NCI-H82 (cell line): ENCODE measurements at places on chromosomes 6 and 20.

DNA sequence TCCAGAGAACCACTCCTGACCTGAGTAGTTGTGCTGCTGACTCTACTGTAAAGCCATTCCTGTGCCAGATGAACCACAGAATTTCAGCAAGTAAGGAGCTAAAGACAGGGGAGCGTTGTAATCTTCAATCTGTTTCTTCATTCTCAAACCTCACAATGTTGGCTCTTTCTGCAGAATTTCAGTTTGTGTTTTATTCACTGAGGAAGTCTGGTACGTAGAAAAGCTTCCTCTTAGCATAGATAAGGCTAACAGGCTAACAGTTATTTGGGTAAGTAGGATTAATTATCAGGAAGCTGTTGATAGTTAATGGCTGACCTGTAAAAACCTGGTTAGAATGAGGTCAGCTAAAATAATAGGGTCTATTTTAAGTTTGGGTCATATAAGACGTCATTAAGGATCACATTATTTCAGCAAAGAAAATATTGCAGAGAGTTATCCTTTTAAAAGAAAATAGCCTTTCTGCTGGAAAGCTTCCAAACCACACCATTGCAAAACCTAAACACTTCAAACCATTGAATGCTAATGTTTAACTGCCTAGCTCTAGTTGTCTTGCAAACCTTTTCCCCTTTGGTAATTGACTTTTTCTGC is 14.1 kb upstream of the TENT5A start:
- DNase-seq: peak; percentile 15

GRCh38 chr20:38256021-38256420 is 4.5 kb downstream of the KIAA1755 start:
- DNase-seq: no peak

GRCh38 chr6:98514796-98515195 is 319.6 kb upstream of the POU3F2 start:
- no peak for DNase-seq

GRCh38 chr6:44222486-44223318 is 693 bp upstream of the SLC29A1 start:
- no peak for DNase-seq

GRCh38 chr6:26401987-26402658 is at the start of gene BTN3A1:
TSS of gene BTN3A1 (plus strand) at chr6:26402275. CDS start at chr6:26405564, 3,289 bp downstream.
- peak; percentile 82 for DNase-seq

DNA sequence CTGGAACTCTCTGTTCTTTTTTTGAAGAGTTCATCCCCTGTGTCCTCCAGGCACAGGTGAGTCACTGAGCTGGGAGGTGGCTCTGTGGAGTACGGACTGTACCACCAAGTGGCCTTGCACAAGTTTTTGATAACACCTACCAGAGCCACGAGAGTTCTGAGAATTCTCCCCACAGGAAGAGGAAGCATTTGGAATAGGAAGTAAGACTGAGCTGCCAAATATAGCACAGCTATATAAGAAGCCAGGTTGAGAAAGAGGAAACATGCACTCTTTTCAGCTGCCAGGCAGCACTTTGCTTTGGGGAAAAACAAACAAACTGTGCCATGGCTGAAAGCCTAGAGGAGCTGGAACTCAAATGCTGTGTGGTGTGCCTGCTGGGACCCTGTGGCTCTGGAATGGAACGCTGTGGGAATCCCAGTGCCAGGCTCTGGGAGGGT is 70.8 kb upstream of the RIPOR2 start:
- no peak for DNase-seq

DNA sequence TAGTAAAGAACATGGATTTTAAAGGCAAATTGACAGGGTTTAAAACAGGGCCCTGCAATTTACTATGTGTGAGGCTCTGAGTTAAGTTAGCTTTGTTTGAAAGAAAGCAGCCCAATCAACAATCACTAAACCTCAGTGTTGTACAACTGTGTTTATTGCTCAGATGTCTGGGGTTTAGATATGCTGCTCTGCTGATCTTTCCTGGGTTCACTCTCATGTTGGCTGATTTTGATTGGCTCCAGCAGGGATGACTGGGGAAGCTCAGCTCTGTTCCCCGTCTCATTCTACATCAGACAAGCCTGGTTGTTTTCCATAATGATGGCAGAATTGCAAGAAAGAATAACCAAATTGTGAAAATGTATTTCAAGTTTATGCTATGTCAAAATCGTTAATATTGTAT is 10.9 kb downstream of the C6orf58 start:
- no peak for DNase-seq

DNA sequence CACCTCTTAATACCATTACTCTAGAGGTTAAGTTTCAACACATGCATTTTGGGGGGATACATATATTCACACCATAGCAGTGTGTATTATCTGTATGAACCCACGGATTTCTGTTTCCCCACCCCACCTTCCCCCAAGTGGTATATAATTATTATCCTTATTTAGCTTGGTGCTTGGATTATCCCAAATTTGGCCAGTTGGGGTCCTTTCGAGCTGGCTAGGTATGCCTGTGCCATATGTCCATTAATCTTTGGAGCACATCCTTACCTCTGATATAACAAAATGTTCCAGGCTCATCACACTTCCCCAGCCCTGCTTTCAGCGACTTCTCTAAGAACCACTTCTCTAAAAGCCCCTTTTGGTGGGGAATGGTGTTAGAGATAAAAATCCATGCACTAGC is 118.7 kb upstream of the MLIP start:
- DNase-seq: peak; percentile 47

DNA sequence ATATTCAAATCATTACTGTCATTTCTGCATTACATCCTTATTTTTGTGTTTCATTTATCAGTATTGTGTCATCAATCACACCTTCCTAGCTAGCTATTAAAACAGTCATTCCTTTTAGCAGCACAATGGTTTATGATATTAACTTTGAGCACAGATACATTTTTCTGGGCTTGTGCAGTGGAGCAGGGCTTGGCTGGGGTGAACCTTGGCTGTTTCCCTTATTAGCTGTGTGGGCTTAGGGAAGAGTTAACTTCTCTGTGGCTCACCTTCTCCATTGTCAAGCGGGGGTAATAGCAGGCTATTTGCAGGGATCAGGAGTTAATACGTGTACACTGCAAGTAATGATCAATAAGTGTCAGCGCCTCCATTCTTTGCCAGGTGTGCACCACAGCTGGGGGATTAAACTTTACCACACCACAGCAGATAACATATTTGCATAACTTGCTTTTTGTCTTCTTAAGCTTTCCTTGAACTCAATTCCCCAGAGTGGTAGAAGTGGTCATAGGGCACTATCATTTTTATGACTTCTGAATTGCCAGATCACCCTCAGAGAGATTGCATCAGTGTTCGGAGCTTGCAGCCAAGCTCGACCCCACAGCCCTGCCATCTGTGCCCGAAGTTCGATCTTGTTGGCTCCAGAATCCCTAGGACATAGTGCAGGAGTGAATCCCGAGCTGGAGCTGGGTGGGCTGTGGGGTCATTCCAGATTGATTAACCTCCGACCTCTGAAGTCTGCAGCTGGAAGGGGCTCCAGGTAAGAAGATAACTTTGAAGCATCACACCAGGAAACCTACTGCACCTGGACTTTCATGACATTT is 1.5 kb upstream of the PYGB start:
- peak; percentile 76 for DNase-seq

DNA sequence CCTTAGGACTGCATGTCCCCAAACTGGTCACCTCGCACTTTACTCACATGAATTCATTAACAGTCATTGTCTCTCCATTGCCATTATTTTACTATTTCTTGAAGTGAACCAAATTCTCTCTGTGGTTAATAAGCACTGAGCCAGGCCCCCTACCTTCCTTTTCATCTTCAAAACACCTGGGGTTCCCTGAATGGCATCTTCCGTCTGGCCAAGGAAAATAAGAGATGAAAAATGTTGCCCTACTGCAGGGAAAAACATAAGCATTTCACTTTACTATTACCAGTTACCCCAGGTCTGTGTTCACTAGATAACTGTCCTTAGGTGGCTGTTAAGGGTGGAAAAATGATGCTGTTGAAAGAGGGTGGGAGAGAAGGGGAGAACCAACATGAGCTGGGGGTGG is 10.0 kb upstream of the NKX2-2 start:
- DNase-seq: no peak

DNA sequence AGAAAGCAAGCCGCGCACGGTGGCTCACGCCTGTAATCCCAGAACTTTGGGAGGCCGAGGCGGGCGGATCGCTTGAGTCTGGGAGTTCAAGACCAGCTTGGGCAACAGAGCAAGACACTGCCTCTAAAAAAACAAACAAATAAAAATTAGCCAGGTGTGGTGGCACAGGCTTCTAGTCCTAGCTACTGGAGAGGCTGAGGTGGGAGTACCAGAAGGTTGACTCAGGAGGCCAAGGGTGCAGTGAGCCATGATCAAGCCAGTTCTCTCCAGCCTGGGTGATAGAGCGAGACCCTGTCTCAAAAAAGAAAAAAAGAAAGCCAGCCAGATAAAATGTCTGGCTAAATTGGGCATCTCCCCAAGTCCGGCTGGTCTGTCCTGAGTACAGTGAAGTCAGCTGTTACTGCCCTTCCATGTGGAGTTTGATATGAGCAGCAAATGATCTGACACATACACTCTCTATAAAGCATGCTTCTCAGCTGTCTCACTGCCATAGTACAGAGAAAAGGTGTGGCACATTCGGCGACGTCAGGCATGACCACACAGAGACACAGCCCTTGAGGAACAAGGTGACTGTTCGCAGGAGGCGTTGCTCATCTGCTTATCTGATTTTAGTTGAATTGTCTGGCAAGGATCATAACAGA is 13.0 kb downstream of the CD83 start:
- no peak for DNase-seq

- DNase-seq: peak; percentile 66
Observed at GRCh38 chr6:70107852-70108629, 194.8 kb downstream of the COL9A1 start.

GRCh38 chr6:148945301-148946021 is 198.6 kb downstream of the UST start:
- no peak for DNase-seq

GRCh38 chr20:49541733-49542513 is 26.0 kb downstream of the PTGIS start:
- DNase-seq: peak; percentile 94

GRCh38 chr6:15436451-15436850 is 190.6 kb downstream of the JARID2 start:
- DNase-seq: no peak

DNA sequence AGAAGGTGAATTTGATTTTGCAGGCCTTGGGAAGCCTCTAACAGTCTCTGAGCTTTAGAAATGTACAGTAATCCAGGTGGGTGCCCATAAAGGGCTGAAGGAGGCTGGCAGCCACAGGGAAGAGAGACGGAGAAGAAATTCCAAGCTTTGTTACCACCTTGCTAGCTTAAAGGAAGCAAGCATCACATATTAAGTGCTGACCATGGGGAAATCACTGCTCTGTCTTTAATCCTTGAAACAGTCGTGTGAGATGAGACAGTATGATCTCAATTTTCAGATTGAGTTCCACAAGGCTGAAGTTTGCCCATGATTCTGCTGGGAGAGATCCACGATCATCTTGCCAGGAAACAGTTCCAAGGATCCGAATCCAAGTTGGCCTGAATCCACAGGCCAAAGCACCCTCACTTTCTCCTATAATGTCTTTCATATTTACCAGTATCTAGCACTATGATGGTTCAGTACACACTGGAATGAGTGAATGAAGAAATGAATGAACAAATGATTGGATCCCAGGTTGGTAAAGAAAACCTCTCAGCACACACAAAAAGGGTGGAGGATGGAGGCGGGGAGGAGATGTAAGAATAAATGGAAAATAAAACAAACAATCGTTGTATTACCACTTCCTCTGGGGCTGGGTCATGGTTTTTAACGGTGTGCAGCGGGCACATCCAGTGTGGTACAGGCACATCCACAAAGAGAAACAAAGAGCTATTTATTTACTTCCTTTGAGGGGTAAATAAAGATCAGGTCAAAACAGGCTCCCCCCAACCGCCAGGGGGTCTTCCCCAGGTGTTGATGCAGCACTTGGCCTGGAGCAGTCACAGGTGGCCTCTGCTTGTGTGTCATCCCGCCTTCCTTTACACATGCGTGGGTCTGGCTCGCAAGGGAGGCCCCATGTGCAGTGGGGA is 28.2 kb upstream of the TAF8 start:
- no peak for DNase-seq

- DNase-seq: peak; percentile 86
Observed at GRCh38 chr6:7243179-7243981, 69.6 kb downstream of the SSR1 start.

GRCh38 chr6:80771941-80772340 is 665.5 kb downstream of the BCKDHB start:
- DNase-seq: no peak

- DNase-seq: no peak
Observed at GRCh38 chr6:167267921-167268401, 23.2 kb upstream of the UNC93A start.
